ENCODE measurements at places on chromosomes 4 and X.
A peak's percentile ranks its signal among the peaks of the same experiment; 100 is the strongest.

DNA sequence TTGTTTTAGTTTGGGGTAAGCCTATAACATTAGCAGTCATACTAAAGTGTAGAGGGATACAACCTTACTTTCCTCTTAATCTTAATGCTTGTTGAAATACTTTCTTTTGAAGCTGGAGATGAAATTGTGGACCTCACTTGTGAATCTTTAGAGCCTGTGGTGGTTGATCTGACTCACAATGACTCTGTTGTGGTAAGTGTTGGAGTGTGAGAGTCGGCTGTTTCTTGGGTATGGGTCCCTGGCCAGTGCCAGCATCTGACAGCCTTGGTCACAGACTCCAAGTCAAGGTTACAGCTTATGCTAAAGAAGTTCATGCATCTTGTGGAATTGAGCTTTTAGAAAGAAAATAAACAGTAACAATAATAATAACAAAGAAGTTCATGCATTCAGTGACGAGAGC, 31.6 kb downstream of the RNF4 start:
- no peak for DNase-seq

DNA sequence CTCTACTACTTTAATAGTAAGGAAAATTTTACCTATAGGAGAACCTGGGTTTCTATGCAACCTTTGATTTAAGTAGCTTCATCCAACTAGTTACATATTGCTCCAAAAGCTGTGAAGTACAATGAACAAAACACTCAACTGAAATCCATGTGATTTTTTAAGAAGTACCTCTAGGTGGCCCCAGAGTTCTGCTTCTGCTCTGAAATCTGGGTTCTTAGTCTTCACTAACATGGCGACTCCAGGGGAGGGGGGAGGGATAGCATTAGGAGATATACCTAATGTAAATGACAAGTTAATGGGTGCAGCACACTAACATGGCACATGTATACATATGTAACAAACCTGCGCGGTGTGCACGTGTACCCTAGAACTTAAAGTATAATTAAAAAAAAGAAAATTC, 73.4 kb upstream of the MAGEB2 start:
- peak; percentile 1 for DNase-seq

DNA sequence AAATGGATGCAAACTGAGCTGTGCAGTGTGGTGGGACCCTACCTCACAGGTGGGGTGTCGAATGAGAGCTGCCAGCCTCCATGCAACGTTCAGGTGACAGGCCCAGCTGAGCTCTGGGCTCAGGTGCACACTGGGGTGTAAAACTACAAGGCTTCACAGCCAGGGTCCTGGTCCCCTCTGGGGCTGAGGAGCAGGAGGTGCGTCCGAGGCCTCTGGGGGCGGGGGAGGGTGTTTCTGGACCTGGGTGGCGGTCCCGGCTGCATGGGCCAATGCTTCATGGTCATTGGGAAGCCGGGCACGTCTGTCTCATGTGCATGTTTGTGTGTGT, 26.5 kb upstream of the SORCS2 start:
- DNase-seq = no peak

- no peak for DNase-seq
Observed at GRCh38 chr4:169618986-169619385, 1.4 kb upstream of the CLCN3 start.

GRCh38 chr4:120926358-120927025, 4.0 kb upstream of the PRDM5 start:
- DNase-seq = no peak

- no peak for DNase-seq
Observed at GRCh38 chr4:139522457-139522856, 33.6 kb downstream of the SETD7 start.

DNA sequence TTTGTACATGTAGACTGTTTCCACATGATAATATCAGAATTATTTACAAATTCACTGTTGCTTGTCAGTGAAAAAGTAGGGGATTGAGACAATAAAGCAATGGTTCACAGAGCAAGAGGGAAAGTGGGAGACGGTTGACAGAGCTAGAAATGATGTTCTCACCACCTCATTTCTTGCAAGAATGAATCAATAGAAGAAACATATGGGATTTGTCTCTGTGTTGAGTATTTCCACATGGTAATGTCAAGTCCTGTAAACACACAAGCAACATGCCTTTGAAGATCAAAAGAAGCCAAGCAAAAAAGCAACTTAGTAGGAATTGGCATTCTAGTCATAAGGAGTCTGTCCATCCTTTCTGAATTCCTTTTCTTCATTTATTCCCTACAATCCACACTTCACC, 1806.6 kb upstream of the AGA start:
- DNase-seq = no peak

All from stromal cell of bone marrow (primary cell).